ENCODE measurements at places on chromosomes 12 and 14.
A peak's percentile ranks its signal among the peaks of the same experiment; 100 is the strongest.

- no peak for DNase-seq
Observed at GRCh38 chr12:112126000-112126438, 659 bp downstream of the TRAFD1 start.

GRCh38 chr12:132270516-132270915 is 58.9 kb downstream of the GALNT9 start:
- DNase-seq, result no peak

- DNase-seq, result no peak
Observed at GRCh38 chr14:60183138-60183537, 17.9 kb upstream of the DHRS7 start.

- no peak for DNase-seq
Observed at GRCh38 chr14:36646664-36647416, 14.8 kb upstream of the PAX9 start.

DNA sequence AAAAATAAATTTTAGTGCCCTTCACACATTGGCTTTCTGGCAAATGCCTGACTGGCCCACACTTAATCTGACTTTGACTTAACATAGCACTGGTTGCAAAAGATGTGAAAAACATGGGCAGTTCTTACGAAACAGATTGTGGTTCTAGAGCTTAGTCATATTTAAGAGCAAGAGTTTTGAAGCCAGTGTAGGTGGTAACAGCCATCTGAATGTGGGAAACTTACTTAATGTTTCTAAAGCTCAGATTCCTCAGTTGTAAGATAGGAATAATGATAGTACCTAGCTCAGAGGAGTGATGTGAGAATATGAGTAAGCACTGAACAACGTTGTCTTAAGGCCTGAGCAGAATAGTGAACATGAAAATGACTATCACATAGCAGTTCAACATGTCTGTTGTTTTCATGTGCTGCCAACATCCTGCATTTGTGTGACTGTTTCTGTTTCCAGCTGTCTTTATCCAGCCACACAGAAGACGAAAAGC is 262.7 kb downstream of the SYT1 start:
- DNase-seq, result peak; percentile 10

DNA sequence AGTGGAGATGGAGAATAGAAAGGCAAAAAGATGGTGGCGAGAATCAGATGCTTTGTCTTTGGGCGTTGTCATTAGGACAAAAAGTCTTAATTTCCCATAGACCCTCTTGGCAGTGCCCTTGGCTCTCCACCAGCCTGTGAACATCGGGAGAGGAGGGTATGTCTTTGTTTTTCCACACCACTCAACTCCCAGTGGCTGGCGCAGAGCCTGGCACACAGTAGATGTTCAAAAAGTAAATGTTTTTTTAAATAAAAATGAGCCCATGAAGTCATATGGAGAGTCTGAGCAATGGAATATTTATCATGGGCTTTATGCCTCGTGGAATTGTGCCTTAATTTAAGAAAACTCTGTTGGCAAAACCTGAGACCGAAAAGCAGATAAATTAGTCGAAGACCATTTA is 90.4 kb downstream of the SRGAP1 start:
- no peak for DNase-seq

DNA sequence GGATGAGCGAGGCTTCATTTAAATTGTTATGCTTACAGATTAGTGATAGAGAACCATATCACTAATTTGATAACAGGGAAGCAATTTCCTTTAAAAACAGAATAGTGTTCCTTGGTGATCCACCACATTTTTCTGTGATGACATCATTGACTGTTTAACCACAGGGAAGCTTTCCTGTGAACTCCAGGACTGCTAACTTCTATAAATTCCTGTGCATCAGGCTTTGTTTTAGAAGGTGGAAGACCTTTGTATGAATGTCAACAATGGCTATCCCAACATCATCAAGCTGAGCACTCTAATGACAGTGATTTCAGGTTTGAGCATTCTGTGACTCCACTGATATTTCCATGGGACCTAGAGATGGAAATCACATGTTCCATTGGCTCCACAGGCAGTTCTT is 177.1 kb downstream of the RMST start:
- DNase-seq, result no peak
